ENCODE measurements at places on chromosomes 2 and 18.
A peak's percentile ranks its signal among the peaks of the same experiment; 100 is the strongest.

DNA sequence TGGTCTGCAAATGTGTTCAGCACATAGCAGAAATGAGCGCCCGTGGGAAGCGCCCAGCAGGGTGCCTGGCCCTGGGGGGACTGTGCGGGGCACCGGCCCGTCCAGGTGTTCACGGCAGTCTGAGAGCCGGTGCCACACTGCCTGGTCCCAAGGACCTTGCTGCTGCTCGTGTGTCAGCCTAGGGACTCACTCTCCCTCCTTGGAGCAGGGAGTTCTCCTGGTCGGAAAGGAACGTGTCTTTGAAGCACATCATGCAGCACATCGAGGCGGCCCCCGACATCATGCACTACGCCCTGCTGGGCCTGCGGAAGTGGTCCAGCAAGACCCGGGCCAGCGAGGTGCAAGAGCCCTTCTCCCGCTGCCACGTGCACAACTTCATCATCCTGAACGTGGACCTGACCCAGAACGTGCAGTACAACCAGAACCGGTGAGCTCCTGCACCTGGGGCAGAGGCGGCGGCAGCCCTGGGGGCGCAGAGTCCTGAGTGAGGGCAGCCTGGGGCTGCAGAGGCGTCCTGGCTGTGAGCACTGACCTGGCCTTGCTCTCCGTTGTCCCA lies 36.0 kb downstream of the NTSR2 start:
- DNase-seq: no peak

- no peak for DNase-seq
Measured at GRCh38 chr2:1887915-1888314, 143.6 kb upstream of the PXDN start.

DNA sequence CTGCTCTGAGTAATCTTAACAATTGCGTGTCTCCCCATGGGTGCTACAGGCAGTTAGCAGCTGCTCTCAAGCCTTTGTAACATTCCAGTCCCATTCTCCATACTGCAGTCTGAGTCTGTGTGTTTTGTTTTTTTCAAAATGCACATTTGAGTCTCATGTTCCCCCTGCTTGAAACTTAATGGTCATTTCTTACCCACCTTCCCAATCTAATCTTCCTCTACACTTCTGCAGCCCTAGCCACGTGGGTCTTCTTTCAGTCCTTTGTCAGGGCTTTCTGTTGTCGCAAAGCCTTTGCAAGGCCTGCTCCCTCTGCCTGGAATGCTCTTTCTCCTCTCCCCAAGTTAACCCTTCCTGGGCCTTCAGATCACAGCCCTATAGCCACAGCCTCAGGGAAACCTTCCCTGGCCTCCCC lies 24.5 kb downstream of the ELAC1 start:
- no peak for DNase-seq

- peak; percentile 41 for DNase-seq
Measured at GRCh38 chr2:237432484-237433092, 18.6 kb upstream of the COL6A3 start.

GRCh38 chr2:168802859-168803725 lies 655 bp downstream of the NOSTRIN start:
- no peak for DNase-seq

DNA sequence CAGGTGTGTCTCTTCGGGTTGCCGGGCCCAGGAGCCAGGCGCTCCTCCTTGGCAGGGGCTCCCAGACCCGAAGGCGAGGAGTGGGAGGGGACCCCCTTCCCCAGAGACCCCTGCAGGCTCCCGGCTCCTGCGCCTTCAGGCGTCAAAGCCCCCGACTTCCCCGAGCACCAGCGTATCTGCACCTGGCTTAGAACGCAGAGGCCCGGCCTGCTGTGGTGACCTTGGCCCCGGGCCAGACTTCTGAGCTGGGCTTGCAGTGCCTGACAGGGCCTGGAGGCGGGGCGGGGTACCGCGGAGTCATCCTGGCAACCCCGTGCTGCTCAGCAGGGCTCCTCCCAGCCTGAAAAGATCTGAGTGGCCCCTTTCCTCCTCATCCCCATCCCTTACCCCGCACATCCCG lies 27.0 kb downstream of the SKA1 start:
- DNase-seq: no peak

- DNase-seq: no peak
Measured at GRCh38 chr18:76457475-76457874, 37.6 kb downstream of the ZNF516 start.

- DNase-seq: no peak
Measured at GRCh38 chr2:1741851-1742250, 2.5 kb downstream of the PXDN start.

- no peak for DNase-seq
Measured at GRCh38 chr18:32251466-32251865, 61.6 kb downstream of the MEP1B start.

DNA sequence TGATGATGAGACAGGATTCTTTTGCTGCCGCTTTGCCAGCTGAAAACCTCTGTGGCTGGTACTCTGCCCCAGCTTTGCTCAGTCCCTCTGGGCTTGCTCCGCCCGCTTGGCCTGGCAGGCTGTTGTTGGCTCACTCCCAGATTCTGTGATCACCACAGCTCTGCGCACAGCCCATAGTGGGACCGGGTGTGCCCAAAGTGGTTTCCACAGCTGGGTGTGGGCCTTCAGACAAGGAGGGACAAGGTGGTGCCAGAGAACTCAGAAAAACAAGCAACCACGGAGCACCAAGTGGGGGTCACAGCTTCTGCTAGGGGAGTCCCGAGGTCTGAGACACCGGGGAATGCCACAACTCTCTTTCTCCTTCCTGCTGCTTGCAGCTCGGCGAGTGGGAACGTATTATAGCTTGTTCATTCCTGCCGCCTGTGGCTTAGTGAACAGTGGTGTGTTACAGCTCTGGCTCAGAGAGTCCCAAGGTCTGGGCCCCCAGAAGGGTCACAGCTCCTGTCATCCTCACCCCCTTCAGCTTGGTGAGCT lies 9.2 kb upstream of the KYNU start:
- DNase-seq: peak; percentile 19

GRCh38 chr2:240374085-240374907 lies 61.2 kb upstream of the GPC1 start:
- no peak for DNase-seq

DNA sequence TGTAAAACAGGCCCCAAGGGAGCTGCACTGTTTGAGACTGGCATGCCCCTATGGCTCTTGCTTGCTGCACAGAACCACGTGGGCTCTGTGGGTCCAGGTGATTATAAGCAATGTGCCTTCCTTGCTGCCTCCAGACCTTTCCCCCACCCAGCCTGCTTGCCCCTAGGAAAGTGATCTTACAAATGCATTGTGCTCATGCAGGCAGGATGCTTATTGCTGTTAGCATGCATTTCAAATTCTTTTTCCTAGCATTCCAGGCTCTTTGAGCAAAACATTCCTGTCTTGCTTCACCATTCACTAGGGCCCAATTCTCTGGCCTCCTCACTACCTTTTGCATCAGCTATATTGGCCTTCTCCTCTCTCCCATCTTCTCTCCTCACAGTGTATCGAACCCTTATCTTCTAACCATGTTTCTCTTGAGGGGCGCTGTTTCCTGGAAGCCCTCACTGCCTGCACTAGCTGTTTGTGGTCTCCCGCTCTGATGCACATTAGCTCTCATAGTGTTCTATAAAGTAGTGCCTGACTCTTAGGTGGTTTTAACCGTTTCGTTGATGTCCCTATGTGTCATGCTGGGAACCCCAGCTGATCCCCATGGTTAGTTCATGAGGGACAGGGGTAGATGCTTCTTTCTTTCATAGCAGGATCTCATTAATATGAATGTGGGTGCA lies 152.9 kb upstream of the EPAS1 start:
- DNase-seq: no peak

DNA sequence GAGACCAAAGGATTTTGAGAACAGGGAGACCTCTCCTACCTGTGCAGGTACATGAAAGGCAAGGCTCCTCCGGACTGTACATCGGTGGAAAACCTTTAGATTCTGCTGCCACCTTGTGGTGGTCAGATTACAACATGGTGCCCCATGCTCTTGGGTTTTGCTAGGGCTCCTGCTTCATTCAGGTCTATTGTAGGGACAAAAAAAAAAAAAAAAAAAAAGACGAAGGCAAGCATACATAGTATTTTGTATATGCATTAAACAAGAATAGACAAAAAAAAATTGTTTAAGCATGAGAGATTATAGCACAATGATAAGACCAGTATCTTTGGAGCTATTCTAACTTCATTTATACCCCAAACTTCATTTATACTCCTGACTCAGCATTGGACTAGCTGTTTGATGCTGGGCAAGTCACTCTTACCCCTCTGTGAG lies 27.4 kb upstream of the SPR start:
- DNase-seq: peak; percentile 52

GRCh38 chr2:197081294-197081693 lies 154.8 kb upstream of the PGAP1 start:
- no peak for DNase-seq

DNA sequence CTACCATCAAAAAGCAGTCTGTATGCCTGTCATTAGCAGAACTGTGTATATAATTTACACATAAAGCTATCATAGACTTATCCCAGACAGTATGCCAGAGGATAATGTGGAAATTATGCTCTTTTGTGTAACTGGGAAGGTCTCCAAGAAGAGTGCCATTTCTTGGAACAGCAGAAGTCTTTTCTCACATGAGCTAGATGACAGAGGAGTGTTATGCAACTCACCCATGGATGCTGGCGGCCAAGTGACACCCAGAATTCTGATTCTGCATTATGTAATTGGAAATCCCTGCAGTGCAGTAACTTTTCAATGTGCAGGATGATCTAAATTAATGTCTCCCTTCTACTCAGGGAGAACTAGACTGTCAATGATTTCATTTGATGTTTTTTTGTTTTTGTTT lies 160.0 kb downstream of the UBE2E3 start:
- DNase-seq: peak; percentile 51

DNA sequence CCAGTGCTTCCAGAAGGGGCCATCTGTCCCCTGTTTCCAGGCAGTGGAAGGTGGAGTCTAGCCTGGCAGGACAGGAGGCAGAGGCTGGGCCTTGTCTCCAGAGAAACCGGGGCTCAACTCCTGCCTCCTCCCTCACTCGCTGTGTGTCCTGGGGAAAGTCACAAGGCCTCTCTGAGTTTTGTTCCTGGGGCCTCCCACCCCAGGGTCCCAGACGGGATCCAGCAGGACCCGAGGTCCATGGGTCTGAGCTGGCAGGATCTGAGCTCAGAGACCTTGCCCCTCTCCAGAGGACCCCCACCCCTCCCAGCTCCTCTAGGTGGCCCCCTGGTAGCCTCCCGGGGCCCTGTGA lies 72.2 kb upstream of the TAF1B start:
- no peak for DNase-seq

GRCh38 chr2:148796735-148797512 lies 78.1 kb upstream of the KIF5C start:
- no peak for DNase-seq

DNA sequence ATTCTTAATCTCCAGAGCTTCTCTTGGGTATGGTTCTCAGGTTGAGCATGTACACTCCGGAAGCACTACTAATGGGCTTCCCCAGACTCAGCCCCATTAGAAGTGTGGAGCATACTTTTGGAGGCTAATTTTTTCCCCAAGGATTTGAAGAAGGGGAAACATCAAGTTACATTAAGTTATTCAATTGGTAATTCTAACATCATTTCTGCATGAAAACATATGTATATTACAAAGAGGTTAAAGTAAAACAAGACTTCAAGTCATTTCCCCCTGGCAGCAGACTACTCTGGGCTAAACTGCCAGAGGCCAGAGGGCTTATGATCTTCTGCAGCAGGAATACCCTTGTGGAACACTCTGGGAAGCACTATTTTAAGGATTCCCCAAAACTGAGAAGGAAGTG lies 227.7 kb upstream of the STK17B start:
- no peak for DNase-seq

- peak; percentile 64 for DNase-seq
Measured at GRCh38 chr2:19863303-19864041, 38.3 kb downstream of the TTC32 start.

GRCh38 chr2:220482716-220483115 lies 855.3 kb downstream of the SLC4A3 start:
- DNase-seq: no peak

- no peak for DNase-seq
Measured at GRCh38 chr2:214679736-214680135, 129.7 kb downstream of the BARD1 start.

DNA sequence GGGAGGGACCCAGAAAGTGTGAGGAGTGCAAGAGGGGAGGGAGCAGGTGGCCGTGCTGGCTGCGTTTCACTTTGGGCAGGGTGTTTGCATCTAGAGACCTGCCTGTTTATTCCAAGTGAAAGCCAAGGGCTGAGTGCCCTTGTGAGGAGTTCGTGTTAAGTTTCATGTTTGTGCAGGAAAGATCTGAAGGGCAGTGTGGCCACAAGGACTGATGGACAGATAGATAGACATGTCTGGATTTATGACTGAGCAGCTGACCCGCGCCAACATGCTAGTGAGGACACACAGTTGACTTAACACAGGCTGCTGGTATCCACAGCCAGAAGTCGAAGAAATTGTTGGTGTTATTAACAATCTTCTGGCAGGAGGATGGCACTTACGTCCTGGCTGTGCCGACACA lies 387.6 kb upstream of the TNP1 start:
- no peak for DNase-seq

DNA sequence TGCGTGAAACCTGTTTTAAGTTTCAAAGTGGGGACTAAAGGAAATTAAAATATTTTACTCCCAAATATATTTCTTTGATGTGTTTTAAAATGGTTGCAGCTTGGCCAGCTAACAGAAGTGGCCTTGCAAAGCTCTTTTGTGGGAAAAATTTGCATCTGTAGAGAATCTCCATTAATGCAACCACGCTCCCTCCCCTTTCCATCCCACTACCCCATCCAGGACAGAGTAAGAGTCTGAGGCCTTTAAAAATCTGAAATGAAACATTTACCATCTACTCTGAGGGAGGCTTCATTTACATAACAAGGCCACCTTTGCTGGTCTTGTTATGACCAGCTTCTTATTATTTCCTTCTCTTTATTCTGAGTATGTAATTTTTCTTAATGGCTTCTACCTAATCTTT lies 63.5 kb downstream of the STAT4 start:
- no peak for DNase-seq

- DNase-seq: peak; percentile 1
Measured at GRCh38 chr2:228039752-228040534, 141.5 kb downstream of the SPHKAP start.

DNA sequence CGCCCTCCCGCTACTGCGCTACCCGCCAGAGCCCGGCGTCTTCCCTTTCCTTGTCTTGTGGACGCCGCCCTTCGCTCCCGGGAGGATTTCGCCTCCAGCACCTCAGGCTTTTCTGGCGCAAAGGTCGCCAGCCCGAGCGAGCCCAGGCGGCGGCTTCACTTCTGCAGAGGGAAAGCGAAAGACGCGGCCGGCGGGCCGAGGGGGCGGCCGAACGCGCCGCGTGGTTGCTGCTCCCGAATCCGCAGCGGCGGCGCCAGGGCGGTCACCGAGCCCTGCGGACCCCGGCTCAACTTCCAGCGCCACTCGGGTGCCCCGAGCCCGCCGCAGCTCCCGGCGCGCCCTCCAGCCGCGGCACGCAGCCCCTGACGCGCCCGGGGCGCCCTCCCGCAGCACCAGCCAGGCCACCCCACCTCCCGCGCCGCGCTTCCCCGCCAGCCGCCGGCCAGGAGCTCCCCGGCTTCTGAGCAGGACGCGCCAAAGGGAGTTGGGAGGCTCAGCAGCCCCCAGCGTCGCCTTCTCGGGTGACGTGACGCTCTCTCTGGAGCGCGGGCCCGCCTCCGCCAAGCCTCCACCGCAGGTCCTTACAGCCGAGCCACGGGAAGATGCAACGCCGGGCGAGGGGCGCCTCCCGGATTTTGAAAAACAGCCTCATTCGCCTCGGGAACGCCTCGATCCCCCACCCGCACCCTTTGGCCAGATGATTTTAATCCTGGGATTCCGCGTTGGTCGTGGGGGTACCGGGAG lies 84.9 kb upstream of the EPB41L3 start:
- DNase-seq: no peak
